ENCODE measurements at places on chromosomes 12 and 14.

DNA sequence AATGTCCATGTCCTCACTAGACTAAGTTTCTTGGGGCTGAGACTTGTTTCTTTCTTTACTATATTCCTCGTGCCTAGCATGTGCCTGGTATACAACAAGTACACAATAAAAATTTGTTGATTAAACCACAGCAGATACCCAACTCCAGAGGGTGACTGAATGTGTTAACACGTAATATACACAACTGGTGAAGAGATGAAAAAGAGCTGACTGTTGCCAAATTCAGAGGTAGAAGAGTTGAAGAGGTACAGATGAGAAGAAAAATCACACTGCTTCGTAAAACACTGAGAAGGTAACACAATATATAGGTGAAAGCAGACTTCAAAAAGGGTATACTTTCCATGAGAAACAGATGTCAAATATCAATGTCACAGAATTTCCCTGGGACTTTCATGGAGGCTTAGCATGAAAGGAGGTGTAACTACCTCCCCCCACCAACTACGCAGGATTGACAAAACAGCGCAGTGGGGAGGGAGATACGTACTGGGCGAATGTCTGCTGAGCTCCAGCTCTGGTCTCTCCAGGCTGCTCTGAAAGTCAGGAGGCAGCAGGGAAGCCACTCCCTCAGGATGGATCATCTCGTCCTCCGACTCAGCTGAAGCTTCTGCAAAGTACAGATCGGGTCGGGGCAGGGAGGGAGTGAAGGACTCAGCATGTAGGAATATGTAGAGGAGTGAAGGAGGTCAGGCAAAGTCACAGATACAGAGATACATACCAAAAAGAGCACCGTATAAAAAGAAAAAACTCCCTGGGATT, 5.3 kb downstream of the ACIN1 start:
- no peak for DNase-seq

- DNase-seq = no peak
Observed at GRCh38 chr14:51533160-51533559, 118.5 kb upstream of the FRMD6 start.

DNA sequence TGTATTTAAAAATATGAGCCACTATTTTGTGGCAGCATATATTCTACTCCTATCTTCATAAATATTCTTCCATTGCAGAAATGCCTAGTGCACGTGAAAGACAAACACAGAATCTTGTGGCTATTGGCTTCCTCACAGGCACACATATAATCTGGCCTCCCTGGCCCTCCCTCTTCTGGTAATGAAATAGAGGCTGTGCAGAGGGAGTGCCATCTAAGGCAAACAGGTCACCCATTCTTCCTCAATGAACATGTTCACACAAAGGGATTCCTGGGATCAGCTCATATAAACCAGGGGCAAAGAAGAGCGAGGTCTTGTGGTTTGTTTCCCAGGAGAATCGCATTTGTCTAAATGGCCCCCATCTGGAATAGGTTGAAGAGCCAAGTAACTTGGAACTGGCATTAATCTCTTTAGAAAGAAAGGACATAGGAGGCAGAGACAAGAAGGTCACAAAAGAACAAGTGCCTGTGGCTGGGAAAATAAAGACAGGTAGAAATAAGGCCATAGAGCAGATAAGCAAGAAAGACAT, 171.6 kb upstream of the PTPRQ start:
- no peak for DNase-seq

GRCh38 chr14:76282581-76282980, 93.4 kb upstream of the ESRRB start:
- no peak for DNase-seq

DNA sequence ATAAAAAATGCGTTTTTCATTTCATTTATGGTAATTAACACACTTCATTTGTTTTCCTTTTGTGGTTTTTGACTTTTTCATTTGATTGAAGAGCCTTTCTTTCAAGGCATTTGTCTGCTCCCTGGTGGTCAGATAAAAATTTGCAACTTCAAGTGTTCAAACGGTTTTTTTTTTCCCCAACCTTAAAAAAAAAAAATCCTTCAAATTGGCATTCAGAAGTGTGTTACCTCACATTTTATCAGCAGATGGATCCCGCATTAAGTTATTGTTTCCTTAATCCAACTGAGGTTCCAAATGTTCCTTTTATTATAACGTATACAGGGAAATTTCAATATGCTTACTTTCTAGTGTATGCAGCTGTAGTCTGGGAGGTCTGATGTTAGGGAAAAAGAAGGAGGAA, 47.2 kb downstream of the MYF5 start:
- no peak for DNase-seq

- no peak for DNase-seq
Observed at GRCh38 chr12:25557830-25558436, 4.8 kb upstream of the LMNTD1 start.

- DNase-seq = peak; percentile 31
Observed at GRCh38 chr14:96275177-96276112, 19.4 kb downstream of the BDKRB1 start.

GRCh38 chr14:102094101-102094500, 7.3 kb upstream of the HSP90AA1 start:
- DNase-seq = no peak

- no peak for DNase-seq
Observed at GRCh38 chr12:31599053-31599452, 8.1 kb upstream of the DENND5B start.

DNA sequence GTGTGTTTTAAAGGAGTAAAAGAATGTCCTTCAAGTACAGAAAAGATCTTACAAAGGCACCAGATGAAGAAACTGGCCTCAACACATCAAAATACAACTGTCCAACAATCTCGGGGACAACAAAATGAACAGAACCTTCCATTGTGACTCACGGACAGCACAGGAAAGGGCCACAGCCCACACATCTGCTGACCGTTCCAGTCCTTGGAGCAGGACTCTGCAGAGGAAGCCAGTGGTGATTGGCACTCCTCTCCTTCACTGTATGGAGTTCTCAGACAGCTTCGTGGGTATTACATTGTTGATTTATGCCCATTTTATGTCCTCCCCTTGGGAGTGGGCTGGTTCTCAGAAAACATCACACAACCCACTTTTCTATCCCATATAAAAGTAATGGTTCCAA, 32.5 kb upstream of the TC2N start:
- no peak for DNase-seq

DNA sequence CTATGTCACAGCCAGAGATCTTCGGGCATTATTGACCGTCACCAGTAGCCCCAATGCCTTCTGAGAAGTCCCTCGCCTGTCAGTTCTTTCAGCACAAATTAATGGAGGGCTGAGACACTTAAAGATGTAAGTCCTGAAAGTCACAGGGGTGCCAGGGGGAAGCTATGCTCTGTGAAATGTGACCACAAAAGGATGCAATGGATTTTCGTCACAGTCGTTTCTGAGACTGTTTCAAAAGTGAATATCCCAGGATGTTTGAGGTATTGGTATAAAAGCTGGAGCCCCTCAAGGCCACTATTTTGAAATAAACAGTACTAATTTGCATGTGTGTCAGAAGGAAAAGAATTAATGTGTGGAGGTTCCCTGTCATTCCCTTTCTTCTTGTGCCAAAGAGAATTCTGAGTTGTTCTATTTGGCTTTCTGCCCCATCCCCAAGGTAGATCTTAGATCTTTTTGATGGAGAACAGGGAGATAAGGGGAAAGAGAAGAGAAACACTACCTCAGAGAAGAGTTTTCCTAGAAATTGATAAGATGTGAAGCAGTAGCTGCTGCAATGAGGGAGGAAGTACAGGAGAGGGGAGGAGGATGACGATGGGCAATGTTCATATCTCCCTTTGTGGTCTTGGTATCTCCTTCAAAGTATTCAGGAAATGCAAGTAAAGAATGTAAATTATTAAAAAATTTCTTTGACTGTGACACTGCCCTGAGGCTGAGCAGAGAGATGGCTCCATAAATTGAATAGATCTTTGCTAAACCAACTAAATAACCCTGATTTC, 101.8 kb upstream of the NAP1L1 start:
- no peak for DNase-seq

- no peak for DNase-seq
Observed at GRCh38 chr12:62258941-62259630, 1.1 kb upstream of the USP15 start.

DNA sequence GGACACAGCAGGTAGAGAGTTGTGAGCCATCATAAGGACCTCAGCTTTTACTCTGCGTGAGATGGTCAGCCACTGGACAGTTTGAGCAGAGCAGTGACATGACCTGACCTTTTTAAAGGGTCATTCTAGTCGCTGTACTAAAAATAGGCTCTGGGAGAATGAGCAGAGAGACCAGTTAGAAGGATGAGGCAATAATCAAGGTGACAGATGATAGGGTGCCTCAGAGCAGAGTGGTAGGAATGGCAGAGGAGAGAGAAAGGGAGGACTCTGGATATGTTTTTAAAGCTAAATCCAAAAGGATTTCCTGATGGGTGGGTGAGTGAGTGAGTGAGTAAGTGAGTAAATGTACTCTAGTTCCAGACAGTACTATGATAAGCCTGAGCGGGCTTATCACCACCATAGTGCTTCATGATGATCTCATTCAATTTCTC, 83.6 kb upstream of the ARHGAP5 start:
- no peak for DNase-seq

GRCh38 chr12:27896419-27896990, 76.0 kb downstream of the PTHLH start:
- DNase-seq = no peak

DNA sequence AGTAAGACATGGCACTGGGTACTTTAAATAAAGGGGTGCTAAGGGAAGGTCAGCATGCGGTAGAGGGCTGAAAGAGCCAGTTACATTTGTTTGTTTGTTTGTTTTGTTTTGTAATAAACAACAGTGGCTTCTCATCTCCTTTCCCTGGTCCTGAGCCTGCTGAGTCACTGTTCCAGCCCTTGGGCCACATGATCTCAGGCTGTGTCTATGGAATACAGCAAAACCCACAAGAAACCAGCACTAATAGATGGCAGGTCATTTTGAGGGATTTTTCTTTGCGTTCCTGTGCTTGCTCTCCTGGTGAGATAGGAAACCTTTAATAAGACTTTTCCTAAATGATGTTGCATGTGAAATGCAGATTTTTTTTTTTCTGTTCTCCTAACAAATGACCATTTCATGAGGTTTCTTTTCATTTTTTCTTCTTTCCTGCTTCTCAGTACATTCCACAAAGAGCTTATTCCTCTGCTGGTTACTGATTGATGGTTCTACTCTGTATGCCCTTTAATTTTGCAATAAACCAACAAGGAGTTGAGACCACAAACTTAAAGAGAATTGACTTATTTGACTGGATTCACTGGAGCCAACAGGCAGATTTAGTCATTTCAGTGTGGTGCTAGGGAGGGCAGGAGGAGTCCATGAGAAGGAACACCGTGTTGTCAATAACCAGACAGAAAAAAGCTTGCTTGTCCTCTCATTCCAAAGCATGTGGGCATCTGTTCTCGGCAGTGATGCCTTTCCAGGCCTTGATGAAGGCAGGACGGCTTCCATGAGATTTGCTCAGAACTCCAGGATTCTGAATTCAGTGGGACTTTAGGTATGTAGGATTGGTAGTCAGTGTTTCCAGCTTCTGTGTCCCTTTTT, 459.2 kb downstream of the RAD51B start:
- no peak for DNase-seq

- DNase-seq = no peak
Observed at GRCh38 chr12:132178801-132179401, 34.6 kb downstream of the NOC4L start.

- no peak for DNase-seq
Observed at GRCh38 chr14:99288948-99289347, 17.0 kb upstream of the BCL11B start.

DNA sequence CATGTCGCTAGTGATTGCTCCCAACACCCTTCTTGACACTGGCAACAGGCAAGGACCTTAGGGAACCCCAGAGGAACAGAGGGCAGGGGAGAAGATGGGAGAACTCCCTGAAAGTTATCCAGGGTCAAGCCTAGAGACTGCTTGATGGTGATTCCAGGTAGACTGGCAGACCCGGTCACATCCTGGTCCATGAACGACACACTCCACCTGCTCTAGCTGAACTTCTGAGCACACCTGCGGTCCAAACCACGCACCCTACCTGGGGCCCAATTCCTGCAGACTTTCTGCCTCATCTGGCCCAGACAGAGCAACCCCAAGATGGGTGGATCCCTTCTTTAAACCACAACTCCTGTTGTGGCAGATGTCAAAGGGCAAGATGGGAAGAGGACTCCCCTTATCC, 34.2 kb downstream of the NCKAP5L start:
- no peak for DNase-seq

GRCh38 chr14:93320489-93320888, 12.3 kb downstream of the BTBD7 start:
- no peak for DNase-seq

DNA sequence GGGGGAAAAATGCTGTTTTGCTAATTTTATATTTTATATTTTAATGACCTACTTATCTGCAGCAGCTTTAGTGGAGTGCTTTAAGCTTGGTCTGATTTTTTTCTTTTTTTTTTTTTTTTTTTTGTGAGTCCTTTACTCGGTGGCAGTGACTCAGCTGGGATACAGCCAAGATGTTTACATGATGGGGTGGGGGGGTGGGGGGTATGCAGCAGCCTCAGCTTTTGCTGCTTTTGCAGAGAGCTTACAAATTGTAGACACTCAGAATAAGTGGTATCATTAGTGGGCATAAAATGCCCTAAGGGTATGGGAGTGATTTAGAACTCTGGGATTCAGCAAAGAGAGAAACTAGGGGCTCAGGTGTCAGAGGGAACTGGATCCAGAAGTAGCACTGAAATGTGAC, 38.2 kb upstream of the ARHGAP5 start:
- DNase-seq = no peak

GRCh38 chr14:60195179-60195810, 30.1 kb upstream of the DHRS7 start:
- no peak for DNase-seq

GRCh38 chr14:99566009-99566389, 38.0 kb downstream of the CCDC85C start:
- no peak for DNase-seq

- no peak for DNase-seq
Observed at GRCh38 chr12:94141892-94142291, 6.5 kb upstream of the PLXNC1 start.

DNA sequence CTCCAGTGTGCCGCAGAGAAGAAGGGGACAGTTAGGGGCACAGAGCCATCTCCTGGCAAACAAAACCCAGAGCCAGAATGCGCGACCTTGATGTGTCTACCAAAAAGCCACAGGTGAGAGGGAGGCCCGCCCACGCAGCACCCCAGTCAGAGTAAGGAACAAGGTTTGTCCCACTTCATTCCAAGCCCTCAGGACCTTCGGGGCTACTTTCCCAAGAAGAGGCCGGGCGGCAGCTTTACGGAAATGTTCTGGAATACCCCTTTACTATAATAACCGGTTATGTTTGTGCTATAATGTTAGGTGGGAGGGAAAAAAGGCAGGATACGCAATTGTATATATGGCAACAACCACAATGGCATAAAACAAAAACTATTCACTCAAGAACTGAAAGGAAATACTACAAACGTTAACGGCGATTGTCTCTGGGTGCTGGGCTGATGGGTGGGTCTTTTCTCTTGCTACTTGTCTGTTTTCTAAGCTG, 12.3 kb downstream of the CCDC88C start:
- DNase-seq = no peak

DNA sequence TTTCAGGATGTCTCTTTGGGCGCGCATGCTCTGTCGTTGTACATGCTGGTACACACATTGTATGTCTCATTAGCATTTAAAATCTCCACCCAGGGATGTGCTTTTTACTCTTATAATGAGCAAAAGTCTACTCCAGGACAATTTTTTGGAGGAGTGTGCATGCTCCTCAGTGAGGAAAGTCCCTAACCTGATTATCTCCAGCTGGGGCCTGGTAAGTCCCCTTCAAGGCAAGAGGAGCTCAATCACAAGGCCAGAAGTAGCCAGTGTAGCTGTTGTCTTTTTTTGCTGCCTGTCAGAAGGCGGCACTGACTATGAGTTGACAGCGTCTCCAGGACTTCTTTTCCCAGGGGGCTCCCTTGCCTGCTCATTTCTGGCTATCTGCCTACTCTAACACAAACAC, 218.3 kb upstream of the CNTN1 start:
- DNase-seq = no peak

- no peak for DNase-seq
Observed at GRCh38 chr12:33423706-33424105, 15.9 kb downstream of the SYT10 start.

Data from brain pericyte (primary cell).